Activated naive CD4-positive, alpha-beta T cell (primary cell): ENCODE measurements at places on chromosomes 1 and 21.

GRCh38 chr1:59143811-59144210 lies 153.1 kb upstream of the FGGY start:
- DNase-seq = no peak

GRCh38 chr1:12163210-12163609 lies 3.6 kb upstream of the TNFRSF1B start:
- no peak for DNase-seq

DNA sequence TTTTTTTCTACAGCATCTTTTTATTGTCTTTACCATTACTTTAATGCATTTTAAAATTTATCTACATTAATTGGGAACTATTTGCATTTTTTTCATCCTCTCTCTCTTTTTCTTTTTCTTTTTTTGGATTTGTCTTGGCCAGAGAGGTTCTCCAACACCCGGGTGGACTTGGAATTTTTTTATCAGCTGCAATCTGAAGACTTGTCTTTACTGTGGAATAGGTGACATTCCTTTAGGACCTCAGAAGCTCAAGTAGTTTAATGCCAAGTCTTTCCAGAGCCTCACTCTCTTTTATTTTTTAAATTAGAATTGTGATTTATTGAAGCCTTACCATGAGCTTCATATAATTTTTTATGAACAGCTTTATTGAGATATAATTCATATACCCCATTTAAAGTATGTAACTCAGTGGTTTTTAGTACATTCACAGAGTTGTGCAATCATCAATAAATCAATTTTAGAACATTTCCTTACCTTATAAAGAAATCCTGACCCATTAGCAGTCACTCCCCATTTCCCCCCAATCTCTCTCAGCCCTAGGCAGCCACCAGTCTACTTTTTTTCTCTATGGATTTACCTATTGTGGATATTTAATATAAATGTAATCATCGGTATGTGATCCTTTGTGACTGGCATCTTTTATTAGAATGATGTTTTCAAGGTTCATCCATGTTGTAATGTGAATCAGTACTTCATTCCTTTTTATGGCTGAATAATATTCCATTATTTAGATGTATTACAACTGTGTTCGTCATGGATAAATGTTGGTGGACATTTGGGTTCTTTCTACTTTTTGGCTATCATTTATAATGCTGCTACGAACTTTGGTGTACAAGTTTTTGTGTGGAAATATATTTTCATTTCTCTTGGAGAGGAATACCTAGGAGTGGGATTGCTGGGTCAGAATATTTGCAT lies 6.2 kb downstream of the TUFT1 start:
- no peak for DNase-seq

DNA sequence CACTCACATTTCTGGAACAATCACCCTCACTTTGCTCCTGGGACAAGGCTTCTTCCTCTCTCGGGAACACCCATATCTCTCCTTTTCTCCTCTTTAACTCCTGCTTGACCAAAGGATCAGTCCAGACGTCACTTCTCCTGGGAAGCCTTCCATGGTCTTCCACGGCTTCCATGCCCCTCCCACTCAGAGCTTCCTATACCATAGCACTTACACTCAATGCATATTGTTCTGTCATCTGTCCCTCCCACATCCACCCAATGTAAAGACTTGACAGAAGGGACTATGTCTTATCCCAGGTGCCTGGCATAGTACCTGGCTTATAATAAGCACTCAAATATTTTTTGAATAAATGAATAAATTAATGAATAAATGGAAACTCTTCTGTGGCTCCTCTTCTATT lies 28.2 kb downstream of the CD34 start:
- no peak for DNase-seq

- no peak for DNase-seq
Observed at GRCh38 chr1:147109762-147110161, 62.5 kb downstream of the PRKAB2 start.

DNA sequence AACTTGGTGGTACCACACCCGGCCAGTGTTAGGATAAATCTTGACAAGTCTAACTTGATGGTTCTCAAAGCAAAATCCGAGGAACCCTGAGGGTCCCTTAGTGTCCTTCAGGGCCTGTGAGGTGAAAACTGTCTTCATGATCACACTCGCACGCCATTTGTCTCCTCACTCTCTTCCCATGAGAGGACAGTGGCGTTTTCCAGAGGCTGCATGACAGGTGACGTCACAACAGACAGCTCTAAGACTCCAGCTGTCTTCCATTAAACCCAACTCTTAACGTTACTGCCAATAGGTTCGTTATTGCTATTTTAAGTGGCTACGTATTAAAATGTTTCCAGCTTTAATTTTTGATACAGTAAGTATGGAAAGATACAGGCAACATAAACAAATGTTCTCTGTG lies 13.8 kb downstream of the CFAP74 start:
- DNase-seq = no peak

DNA sequence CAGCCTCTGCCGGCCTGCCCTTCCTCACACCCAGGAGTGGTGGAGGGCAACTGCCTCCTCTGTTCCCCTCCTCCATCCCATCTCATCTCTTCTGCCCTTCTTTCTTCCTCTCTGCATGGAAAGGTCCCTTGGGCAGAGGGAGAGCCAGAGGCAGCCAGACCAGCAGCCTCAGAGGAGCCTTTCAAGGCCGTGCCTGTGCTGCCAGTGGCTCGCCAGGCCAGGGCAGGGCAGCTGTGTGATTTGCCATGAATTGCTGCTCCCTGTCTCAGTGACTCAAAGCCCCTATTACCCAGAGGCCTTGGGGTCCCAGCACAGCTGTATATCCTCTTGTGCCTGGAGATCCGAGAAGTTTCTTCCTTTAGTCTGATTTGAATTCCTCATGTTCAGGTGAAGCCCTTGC lies 21.9 kb downstream of the TMCC2 start:
- no peak for DNase-seq

GRCh38 chr1:62092110-62092509 lies 102.5 kb upstream of the L1TD1 start:
- no peak for DNase-seq

GRCh38 chr1:33370301-33370700 lies 49.4 kb upstream of the A3GALT2 start:
- no peak for DNase-seq

DNA sequence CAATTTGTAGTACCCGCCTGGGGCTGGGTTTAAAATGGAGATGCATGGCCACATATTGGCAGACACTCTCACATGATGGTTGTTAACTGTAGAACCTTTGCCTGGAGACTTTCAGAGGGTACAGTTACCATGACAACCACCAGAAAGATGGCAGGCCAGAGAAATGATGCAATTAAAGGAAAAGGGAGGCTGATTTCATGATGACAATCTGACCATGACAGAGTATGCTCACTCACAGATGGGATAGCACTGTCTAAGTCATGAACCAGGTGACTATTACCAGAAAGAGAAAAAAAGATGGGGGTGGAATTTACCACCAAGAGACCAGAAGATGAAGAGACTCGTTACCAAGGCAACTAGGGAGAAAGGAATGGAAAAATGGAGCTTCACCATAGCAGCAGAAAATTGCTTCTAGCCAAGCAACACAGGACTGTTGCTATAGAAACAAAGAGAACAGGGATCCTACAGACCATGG lies 3.5 kb upstream of the TRIT1 start:
- DNase-seq = no peak
